Stimulated activated CD4-positive, alpha-beta T cell treated with anti-CD3 and anti-CD28 coated beads, Interleukin-4, amount 100 ng/mL, for 1 hour (primary cell): ENCODE measurements at places on chromosomes 16 and 17.

GRCh38 chr16:85570213-85570734, 42.8 kb upstream of the GSE1 start:
- DNase-seq, result peak; percentile 10

DNA sequence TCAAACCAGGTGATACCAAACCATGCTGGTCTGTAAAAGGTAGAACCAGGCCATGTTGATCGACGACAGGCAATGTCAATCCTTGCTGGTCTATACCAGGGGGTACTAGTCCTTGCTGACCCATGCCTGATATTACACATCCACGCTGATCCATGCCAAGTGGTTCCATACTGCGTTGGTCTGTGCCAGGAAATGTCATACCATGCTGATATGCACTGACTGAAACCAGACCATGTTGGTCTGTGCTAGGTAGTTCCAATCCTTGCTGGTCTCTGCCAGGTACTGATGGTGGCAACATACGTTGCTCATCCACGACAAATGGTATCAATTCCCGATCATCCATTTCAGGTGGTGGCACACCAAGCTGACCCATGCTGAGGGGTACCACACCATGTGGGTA, 15.0 kb downstream of the QRICH2 start:
- no peak for DNase-seq

GRCh38 chr16:26240807-26241206, 549.0 kb downstream of the HS3ST4 start:
- no peak for DNase-seq

GRCh38 chr17:36506249-36506826, 19.9 kb downstream of the ZNHIT3 start:
- no peak for DNase-seq

DNA sequence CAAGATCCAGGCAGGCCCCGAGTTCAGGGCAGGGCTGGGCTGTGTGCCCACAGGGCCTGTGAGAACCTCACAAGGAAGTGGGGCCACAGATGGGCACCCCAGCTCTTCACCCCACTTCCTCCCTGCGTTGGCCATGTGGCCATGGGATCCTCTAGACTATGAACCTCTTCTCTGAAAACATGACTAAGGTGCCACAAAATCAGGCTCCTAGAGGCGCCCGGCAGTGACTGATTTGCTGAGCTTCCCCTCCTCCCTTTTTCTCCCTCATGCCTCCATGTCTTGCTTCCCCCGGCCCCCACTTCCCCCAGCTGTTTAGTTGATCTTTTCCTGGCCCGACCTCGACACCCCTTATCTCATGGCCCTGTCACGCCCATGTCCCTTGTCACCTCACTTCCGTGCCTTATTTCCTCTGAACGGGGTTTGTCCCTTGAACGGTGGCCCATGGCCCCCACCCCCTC, 87.1 kb downstream of the KCNJ12 start:
- no peak for DNase-seq

DNA sequence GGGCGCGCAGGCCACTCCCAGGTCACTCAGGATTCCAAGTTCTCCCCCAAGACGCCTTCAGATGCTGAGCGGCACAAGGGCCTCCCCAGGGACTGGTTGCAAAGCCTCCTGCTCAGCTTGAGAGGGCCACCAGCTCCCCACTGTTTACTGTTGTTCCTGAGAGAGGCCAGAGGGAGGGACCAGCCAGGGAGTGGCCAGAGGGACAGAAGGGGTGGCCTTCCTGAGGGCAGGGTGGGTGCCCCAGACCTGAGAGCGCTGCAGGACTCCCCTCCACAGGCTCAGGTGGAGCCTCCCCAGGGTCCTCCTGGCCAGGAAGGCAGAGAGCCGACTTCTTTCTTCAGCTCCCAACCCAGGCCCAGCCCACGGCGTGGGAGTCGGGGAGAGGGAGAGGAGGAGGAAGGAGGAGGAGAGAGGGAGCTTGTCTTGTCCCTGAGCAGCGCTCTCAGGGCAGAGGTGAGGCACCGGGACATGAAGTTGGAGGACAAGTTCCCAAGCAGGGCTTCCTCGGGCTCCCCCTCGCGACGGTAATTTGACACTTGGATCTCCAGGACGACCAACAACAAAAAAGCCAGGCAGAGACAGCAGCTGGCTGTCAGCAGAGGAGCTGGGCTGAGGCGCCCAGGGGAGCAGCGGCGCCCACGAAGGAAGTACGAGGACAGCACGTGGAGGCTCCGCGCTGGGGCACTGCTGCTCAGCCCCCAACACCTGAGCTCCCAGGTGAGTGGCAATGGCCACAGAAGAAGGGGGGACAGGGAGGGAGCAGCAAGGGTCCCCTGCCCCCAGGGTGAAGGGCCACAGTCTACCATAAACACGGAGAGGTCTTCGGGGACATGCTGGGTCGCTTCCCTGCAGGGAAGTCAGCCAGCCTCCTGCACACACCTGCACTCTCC, 497 bp downstream of the SMIM5 start:
- peak; percentile 65 for DNase-seq

DNA sequence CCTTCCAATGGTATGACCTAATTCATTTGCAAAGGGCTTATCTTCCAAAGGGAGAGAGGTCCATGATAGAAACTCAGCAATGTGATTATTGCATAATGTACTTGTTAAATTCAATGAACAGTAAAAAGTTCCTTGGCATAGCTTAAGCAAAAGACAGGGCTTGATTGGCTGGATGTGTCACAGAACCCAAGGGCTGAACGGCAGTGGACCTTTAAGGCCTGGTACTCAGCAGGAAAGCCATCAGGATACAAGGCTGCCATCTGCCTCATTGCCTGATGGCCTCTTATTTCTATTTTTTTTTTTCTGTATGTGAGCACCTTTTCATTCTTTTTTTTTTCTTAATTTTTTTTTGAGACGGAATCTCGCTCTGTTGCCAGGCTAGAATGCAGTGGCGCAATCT, 208.9 kb upstream of the WSCD1 start:
- no peak for DNase-seq

DNA sequence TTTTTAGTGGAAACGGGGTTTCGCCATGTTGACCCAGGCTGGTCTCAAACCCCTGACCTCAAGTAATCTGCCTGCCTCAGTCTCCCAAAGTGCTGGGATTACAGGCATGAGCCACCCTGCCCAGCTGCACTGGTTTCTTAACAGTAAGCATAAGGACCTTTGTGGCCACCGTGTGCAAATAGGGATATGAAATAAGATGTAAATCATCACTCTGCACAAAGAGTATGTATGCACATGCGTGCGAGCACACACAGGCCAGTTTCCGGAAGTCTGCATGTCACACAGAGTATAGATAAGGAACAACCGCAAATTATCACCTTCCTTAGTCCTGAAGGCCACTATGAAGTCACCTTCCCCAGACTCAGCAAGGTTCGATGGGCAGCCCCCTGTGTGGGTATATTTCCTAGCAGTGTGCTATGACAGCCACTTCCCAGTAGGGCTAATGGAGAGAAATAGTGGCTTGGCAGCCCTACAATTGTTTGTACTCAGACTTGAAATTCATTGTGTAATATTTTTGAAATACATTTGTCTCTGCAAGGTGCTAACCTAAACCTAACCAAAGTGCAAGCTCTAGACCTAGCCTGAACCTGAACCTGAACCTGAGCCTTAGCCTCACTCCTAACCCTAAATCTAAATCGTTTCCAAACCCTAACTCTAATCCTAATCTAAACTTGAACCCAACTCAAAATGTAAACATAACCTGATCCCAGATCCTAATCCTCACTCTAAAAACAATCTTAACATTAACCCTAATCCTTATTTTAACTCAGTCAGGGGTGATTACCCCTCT, 48.4 kb upstream of the SKAP1 start:
- DNase-seq, result no peak

DNA sequence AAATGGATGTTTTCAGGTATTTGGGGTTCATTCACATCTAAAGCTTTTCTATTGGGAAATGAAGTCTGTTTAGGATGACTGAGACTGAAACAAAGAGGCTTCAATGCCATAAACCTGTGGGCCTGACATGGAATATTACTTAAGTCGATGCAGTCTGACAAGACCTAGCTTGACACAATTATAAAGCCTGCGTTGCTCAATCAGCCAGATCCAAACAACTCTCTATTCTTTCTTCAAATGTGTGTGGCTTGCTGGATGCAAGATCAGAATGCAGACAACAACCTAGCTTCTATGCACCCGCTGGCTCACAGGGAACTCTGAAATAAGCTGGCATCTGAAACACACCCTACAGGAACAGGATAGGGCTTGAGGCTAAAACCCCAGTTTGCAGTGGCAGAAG, 40.0 kb downstream of the RFFL start:
- DNase-seq, result no peak

GRCh38 chr17:64975318-64976087, 56.2 kb upstream of the LRRC37A3 start:
- DNase-seq, result peak; percentile 96

DNA sequence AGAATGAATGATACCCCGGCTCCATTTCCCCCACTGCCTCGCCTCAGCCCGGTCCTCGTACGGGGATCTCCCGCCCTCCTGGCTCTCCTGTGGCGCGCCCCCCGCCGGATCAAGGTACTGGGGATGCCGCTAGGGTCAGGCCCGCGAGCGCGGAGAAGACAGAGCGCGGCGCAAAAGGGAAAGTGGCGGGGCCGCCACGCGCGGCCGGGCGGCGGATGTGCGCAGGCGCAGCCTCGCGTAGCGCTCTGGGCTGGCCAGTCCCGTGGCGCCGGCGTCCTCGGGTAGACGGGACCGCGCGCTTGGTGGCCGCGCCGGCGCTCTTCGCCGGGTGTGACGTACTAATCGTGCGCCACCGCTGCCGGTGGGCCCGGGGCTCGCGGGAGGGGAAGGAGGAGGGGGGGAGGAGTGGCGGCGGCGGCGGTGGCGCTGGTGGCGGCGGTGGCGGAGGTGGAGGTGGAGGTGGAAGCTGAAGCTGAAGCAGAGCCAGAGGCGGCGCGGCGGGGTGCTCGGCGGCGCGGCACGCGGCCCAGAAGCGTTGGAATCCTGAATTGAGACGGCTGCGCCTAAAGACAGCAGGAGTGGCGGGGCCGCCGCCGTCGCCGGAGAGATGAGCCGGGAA, at the start of gene SENP3:
SENP3 (plus strand) TSS at position 331 of the 619 bp plus-strand sequence. CDS start 1,158 bp downstream, outside the sequence.
- peak; percentile 93 for DNase-seq

GRCh38 chr16:60674241-60674640, 1362.0 kb downstream of the CDH8 start:
- no peak for DNase-seq

- DNase-seq, result peak; percentile 67
Measured at GRCh38 chr16:57084257-57084770, 8.1 kb upstream of the CPNE2 start.

GRCh38 chr17:74466111-74466827, at the start of gene CD300A:
TSS of gene CD300A (plus strand) at chr17:74466634. CDS start at chr17:74466704, 70 bp downstream.
- peak; percentile 21 for DNase-seq

DNA sequence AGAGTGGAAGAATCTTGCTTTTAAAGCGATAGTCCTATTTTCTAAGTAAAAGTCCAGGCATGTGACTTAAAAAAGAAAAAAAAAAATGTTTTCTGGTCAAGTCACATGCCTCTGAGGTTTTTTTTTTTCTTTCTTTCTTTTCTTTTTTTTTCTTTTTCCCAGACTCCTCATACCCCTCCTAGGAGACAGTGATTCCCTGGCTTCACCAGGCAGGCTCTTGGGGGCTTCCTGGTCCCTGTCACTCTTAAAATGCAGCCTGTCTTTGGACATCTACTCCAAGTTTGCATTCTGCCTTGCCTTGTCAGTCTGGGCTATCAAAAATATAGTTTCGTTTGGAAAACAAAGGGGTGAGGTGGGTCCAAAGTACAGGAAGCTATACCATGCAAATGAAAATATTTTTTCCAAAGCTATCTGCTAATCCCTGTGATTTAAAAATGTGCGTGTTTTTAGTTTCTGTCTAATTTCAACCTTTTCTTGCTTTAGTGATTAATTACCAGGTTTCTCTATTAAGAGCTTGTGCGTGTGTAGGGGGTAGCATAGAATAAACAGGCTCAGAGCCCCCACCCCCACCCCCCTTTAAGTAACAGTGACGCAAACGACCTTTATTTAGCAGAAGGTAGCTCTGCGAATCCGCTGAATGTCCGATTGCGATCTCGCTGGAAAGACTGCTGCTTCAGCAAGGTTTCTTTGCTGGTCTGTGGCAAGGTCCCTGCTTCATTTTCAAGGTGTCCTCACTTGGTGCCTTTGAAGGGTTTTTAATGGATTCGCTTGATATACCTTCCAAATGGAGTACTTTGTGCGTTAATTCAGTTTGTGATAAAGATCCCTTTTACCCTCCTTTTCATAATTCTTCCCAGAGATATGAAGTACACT, 510.2 kb downstream of the WWOX start:
- no peak for DNase-seq

DNA sequence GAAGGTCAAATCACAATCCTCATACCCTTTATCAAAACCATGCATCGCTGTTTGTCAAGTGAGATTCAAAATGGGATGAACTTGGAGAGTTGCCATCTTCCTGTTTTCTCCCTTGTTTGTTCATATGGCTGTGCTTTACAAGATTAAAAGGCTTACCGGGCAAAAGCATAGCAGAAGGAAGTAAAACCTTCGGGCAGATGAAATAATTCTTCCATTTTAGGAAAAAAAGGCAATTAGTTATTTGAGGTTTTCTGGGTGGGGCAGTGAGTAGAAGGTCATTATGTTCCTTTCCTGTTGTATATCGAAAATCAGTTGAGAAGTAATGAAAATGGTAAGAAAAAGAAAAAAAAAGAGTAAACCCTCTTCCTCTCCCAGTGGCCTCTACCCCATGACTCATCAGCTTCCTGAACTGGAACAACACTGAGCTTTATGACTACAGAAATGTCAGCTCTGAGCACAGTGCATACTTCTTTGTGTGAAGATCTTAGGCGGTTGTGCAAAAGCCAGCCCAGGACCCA, 369.2 kb downstream of the CDH13 start:
- DNase-seq, result no peak

DNA sequence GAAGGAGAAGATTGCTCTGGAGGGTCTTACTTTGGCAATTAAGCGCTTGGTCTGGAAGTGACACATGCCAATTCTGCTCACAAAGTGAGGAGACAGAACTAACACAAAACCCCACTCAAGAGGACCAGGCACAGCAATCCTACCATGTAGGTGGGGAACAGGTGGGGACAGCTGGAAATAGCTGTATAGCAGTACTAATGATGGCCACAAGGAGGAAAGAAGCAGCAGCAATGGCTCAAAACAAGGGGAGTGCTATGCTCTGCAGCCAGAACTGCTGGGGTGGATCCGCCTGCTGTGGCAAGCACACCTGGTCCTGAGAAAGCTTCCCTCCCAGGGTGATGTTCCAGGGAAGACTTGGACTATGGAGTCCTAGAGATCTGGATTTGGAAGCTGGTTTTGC, 17.0 kb upstream of the TMEM132E start:
- DNase-seq, result no peak

GRCh38 chr16:1973461-1974156, 1.8 kb downstream of the TBL3 start:
- DNase-seq, result no peak

- no peak for DNase-seq
Measured at GRCh38 chr16:54402270-54402669, 115.7 kb upstream of the IRX3 start.

DNA sequence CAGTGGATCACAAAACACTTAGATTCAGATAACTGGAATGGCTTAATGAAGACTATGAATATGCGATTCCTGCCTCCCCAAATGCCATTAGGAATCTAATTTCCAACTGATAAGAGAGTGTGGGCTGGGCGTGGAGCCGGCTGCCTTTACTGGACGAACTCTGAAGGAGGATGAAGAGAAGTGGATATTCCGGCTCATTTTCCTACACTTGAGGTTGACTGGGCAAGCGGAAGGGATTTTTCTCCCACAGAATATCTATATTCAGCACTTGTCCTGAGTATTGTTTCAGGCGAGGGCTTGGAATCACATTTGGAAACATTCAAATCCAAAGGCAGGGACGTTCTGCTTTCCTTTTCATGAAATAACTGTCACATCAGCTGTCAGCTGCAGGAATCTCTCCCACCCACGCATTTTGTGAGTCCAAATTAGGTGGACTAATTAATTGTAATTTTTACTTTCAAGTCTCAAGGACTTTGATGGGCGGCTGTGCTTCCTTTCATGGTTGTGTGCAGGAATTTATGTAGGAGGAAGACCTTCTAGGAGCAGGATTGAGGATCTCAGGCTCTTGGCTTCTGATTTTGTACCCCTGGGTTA, 138.5 kb downstream of the PITPNC1 start:
- DNase-seq, result no peak
